ENCODE measurements at places on chromosomes 7 and 10. TPM values are rescaled to one million over a fixed set of nuclear protein-coding genes. Genes with fewer than 3 reads are reported as not detected.

TBXAS1 gene
- total RNA-seq, result 6.3 TPM

GRCh38 chr10:14604181-14605142 lies 170.2 kb downstream of the FAM107B start:
- peak; percentile 69 for DNase-seq

DNA sequence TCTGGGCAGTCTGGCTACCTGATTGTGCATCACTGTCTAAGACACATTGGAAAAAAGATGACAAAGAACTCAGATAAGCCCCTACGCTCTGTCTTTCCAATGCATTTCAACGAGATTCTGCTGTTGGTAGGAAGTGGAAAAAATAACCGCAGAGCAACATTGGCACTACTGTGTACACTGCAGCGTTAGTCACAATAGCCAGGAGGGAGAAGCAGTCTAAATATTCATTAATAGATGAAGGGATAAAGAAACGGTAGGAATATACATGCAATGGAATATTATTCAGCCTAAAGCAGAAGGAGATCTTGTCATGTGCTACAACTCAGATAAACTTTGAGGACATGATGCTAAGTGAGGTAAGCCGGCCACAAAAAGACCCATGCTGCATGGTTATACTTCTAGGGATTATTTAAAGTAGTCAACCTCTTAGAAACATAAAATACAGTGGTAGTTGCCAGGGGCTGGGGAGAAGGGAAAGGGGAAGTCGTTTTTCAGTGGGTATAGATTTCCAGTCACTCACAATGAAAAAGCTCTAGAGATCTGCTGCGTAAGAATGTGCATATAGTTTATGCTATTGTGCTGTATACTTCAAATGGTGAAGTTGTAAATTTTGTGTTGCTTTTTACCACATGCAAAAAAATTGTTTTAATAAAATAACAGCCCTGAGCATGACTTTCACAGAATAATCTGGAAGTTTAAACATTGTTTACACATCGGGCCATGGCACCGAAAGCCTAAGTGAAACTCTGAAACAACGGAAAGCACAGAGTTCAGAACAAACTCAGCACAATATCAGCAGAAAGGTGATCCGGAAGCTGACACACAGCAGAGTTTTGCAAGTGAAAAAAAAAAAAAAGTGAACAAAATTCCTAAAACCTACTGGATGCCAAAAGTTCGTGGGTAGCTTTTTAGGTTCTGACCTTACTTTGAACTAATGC lies 40.1 kb downstream of the ELMO1 start:
- DNase-seq, result no peak

GRCh38 chr10:69974551-69975155 lies 78.0 kb upstream of the MACROH2A2 start:
- peak; percentile 30 for DNase-seq

SEMA3E gene
- 6.0 TPM for total RNA-seq

GRCh38 chr10:29117781-29118180 lies 171.1 kb upstream of the LYZL1 start:
- DNase-seq, result no peak

DNA sequence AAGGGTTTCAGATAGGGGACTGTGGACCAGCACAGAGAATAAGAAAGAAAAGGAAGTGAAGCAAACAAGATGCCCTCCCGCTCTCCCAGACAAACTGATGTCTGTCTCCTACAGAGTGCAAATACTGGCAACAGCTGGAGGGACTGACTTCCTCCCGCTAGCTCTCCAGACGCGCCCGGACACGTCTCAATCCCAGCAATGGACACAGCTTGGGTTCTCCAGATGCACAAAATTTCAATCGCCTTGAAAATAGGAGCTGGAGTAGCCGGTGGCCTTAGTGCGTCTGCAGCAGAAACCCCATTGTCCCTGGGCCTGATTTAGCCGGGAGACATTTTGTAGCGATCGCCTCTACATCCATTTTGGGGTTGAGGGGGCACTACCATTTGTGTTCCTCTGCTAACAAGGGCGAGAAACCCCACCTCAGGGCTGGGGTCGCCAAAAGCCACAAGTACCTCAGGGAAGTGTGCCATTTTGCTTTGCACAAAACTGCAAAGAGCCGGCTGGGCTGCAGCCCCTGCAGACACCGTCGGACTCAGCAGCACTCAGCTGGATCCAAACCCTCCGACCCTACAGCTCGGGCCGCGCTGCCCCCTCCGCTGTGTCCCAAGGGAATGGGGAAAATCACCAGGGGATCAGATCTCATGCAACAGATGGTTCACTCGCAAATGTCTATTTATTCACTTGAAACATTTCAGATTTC lies 5.9 kb downstream of the CPA2 start:
- DNase-seq, result no peak

IDI2 gene
- not detected for total RNA-seq

SPDYE6 gene
- total RNA-seq, result not detected

CPN1 gene
- total RNA-seq, result not detected

- no peak for DNase-seq
Measured at GRCh38 chr10:132915411-132915810, 27.0 kb downstream of the CFAP46 start.

AGBL3 gene
- total RNA-seq, result 3.3 TPM

DNA sequence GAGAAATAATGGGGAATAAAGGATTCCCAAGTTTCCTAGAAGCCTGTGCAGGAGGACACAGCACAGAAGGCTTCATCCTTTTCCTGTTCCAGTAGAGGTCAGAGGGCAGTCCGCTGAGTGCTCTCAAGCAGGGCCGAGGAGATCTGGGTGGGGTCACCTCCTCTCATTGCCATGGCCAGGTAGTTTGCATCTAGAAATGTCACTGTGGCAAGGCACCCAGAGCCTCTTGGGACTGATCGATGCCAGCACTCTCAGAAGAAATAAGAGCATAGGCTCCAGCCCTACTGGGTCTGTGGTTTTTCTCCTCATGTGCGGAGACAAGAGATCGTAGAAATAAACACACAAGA lies 7.9 kb downstream of the NUB1 start:
- DNase-seq, result no peak

ST8SIA6 gene
- total RNA-seq, result 0.91 TPM

GSAP gene
- 5.8 TPM for total RNA-seq

- no peak for DNase-seq
Measured at GRCh38 chr7:98242934-98243333, 9.1 kb downstream of the TECPR1 start.

DNA sequence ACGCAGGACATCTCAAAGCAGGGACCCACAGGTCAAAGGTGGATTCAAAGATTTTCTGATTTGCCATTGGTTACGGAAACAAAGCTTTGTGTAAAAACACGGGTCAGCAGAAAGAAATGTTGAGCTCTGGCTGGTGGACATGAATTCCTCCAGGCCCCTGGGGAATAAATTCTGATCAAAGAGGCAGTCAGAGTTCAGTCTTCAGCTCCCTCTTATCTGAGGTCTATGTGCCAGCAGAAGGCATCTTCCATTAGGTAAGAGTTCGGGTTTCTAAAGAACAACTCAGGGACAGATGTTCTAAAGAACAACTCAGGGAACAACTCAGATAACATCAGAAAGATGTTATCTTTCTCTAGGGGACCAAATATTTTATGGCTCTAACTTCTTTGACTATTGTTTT lies 64.9 kb upstream of the PALS2 start:
- DNase-seq, result no peak

- no peak for DNase-seq
Measured at GRCh38 chr7:2118630-2119190, 114.0 kb downstream of the MAD1L1 start.

DNA sequence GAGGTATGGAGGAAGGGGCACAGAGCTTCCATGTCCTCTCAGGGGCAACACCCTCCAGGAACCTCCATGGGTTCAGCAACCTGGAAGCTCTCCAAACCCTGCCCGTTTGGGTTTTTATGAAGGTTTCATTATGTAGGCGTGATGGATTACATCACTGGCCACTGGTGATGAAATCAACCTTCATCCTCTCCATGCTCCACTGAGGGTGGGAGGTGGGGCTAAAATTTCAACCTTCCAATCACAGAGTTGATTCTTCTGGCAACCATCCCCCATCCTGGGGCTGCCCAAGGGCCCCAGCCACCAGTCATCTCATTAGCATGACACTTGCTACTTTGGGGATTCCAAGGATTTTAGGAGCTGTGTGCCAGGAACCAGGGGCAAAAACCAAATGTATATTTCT lies 90.1 kb downstream of the TEX36 start:
- DNase-seq, result no peak

DNA sequence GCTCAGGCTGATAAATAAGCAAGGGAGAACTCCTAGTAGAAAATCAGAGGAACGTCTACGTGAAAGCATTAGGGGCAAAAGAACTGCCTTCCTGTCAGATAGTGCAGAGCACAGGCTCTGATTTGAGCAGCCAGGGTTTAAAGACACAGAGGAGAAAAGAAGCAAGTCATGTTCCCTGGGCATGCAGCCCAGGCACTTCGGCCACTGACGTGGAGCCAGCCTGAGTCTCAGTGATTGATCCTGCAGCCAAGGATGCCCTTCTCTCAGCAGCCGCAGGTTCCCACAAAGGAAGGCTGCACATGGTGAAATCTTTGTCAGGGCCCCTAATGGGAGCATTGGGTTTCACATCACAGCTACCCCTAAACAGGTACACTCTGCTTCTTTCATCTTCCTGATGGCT lies 161.7 kb upstream of the HPS1 start:
- no peak for DNase-seq

- DNase-seq, result peak; percentile 51
Measured at GRCh38 chr10:35306852-35307251, 29.5 kb upstream of the CCNY start.

DNA sequence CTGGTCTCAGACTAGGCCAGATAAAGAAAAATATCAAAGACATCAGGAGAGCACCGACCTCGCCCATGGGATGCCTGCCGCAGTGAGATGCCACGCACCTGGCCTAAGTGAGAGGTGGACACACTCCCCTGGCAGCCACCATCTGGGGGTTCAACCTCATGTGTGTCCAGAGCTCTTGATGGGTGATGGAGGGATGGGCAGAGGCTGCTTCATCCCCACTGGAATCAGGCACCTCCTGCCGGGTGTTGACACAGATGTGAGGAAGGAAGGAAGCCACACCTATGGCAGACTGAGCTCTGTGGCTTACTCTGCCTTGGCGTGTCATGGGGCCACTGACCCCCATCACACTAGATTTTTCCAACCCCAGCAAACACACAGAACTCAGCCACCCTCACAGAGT lies 11.4 kb downstream of the ZNF488 start:
- DNase-seq, result no peak

DNA sequence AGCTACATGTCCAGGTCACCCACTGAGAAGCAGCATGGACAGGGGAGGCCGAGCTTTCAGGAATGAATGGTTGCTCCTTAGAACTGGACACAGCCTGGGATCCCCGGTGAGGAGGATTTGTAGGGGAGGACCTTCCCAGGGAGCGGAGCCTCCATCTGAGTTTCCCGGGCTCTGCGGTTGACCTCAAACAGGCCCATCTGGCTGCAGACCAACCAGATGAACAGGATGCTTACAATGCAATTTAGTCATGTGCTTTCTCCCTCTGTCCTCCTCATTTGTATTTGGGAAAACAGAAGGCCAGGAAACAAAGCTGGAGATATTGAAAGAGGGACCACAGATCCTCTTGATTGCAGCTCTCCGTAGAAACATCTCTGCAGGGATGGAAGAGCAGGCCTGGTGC lies 104.8 kb downstream of the EMX2 start:
- DNase-seq, result peak; percentile 42

GRCh38 chr7:149070372-149071125 lies 20.0 kb downstream of the ZNF786 start:
- no peak for DNase-seq

GRCh38 chr10:96507044-96507443 lies 6.7 kb downstream of the TLL2 start:
- no peak for DNase-seq

LRRC4 gene
- total RNA-seq, result 0.51 TPM

GRCh38 chr10:43209074-43209455 lies 57.8 kb downstream of the RASGEF1A start:
- no peak for DNase-seq

GRCh38 chr10:24519950-24520349 lies 203.7 kb downstream of the ARHGAP21 start:
- no peak for DNase-seq

GRCh38 chr7:46461334-46461777 lies 540.3 kb upstream of the IGFBP3 start:
- DNase-seq, result no peak

DNA sequence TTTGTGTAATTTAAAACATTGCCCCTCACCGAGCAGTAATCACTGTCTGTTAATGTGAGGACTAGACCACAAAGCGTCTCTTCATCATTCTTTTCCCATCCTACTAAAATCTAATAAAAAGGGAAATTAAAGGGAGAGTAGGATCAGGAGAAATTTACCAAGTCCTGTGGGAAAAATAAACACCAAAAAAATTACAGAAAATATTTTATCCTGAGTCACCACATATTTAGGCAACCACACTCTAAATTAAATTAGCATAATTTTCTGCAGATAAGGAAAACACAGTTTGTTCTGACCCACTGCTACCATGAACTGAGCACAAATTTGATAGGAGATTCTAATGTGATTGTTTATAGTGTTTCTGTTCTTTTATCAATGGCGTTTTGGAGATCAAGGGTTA lies 49.3 kb downstream of the CCDC6 start:
- DNase-seq, result no peak

DNA sequence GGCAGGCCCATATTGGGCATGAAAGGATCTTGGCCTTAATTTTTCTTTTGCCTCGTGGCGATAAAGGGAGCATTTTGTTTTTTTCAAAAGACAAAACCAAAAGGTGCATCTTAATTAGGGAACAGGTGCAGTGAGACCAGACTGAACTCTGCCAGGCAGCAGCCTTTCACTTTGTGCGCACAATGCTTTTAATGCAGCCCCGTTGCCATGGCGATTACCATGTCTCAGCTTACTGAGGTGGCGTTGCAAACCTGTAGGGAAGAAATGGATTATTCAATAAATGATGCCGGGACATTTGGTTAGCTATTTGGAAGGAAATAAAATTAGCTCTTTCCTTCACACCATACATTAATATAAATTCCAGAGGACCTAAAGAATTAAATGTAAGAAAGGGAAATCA lies 61.9 kb downstream of the MYL10 start:
- DNase-seq, result no peak

DNA sequence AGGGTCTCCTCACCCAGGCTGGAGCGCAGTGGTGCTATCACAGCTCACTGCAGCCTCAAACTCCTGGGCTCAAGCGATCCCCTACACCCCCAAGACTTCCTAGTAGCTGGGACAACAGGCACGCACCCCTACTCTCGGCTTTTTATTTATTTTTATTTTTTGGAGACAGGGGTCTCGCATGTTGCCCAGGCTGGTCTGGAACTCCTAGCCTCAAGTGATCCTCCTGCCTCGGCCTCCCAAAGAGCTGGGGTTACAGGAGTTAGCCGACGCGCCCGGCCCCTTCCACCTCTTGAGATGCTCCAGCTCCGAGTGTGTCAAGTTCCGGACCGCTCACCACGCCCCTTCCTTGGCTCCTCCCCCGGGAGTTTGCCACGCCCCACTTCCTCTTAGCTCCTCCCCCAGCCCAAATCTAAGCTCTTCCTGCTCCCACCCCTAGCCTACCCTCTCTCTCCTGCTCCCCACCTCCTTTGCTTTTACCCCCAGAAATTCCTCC lies 6.3 kb downstream of the NAT16 start:
- DNase-seq, result peak; percentile 91

- DNase-seq, result no peak
Measured at GRCh38 chr10:36141856-36142560, 499.9 kb upstream of the FZD8 start.

SLC13A1 gene
- not detected for total RNA-seq

PDIA4 gene
- 332 TPM for total RNA-seq

All from Daoy (cell line).